ENCODE measurements at places on chromosomes 1 and 21.

GRCh38 chr1:26890467-26890796 is 349 bp upstream of the GPN2 start:
- DNase-seq, result no peak

DNA sequence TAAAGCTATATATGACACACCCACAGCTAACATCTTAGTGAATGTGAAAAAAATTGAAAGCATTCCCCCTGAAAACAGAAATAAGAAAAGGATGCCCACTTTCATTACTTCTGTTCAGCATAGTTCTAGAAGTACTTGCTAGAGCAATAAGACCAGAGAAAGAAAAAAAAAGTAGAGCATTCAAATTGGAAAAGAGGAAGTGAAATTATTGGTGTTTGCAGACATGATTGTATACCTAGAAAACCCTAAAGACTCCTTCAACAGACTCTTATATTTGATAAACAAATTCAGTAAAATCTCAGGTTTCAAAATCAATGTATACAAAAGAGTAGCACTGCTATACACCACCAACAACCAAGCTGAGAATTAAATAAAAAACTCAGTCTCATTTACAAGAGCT is 1461.0 kb downstream of the AMY1C start:
- DNase-seq, result no peak

- peak; percentile 84 for DNase-seq
Measured at GRCh38 chr1:151611288-151611790, 511 bp upstream of the SNX27 start.

DNA sequence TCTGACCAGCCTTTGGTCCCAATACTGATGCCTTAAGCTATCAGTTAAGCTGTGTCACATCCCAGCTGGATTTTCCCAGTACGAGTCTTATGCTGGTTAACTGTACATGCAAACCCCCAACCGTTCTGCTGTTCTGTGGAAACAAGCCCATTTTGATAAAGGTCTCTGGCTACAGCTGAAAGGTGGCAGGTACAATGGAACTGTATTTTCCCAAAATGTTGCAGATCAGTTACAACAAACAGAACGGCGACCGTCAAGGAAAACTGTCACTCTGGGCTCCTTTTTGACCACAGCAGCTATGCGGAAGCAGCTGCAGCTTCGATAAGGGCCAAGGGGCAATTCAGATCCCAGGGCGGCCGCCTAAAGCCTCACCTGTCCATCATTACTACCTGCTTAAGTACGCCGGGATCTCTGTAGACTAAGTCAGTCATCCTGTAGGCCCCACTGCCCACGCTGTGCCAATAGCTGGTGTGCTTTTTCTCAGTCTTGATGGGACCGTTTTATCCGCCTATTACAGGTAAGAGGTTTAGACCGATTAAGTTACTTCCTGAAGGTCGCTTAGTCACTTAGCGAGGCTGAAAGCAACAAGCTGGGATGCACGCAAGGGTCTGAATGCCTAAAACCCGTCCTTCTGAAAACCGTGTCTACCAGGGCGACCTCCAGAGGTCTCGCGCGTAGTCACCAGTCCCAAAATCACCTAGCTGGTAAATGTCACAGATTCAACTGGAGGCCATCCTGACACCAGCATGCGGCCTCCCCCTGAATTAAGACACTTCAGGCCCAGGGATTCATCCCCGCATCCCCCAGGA is 11.1 kb upstream of the RAB42 start:
- DNase-seq, result peak; percentile 26

- DNase-seq, result peak; percentile 26
Measured at GRCh38 chr1:230661976-230662375, 19.7 kb downstream of the COG2 start.

- DNase-seq, result no peak
Measured at GRCh38 chr1:18283601-18284385, 176.2 kb downstream of the IGSF21 start.

GRCh38 chr1:186275822-186276221 is 99.2 kb downstream of the TPR start:
- DNase-seq, result no peak

DNA sequence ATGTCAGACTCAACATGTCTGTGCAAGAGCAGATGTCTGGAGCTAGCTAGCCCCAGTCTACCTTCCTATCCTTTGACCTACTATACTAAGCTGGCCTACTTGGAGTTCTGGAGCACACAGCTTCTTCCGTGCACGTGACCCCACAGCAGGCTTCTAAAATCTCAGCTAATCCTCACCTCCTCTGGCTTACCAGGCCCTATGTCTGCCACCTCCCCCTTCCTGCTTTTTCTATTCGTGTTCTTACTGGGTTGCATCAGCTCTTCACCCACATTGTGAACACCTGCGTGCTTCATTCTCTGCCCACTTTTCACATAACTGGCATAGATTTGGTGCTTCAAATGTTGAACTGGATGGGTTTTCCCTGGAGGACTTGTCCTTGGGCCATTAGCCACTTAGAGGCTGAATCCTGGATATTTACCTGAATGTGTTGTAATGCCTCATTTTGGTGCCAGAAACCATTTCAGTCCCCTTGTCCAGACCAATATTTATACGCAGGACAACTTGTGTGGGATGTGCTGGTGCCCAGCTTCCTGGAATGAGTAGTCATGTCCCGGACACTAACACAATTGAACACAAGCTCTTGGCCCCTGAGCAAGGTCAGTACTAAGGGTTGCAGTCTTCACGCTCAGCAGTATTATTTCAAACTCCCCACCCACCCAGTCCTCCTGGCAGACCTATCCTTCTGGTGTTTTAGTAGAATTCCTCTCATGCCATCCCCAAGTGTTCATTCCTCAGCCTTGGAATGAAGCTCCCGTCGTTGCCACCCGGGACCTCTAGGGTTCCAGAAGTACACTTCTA is 24.0 kb downstream of the TENT5C start:
- no peak for DNase-seq
